DMS79 treated with DMSO at 0.1 percent for 48 hours (cell line): ENCODE measurements at places on chromosomes 16 and 17.
A peak's percentile ranks its signal among the peaks of the same experiment; 100 is the strongest.

DNA sequence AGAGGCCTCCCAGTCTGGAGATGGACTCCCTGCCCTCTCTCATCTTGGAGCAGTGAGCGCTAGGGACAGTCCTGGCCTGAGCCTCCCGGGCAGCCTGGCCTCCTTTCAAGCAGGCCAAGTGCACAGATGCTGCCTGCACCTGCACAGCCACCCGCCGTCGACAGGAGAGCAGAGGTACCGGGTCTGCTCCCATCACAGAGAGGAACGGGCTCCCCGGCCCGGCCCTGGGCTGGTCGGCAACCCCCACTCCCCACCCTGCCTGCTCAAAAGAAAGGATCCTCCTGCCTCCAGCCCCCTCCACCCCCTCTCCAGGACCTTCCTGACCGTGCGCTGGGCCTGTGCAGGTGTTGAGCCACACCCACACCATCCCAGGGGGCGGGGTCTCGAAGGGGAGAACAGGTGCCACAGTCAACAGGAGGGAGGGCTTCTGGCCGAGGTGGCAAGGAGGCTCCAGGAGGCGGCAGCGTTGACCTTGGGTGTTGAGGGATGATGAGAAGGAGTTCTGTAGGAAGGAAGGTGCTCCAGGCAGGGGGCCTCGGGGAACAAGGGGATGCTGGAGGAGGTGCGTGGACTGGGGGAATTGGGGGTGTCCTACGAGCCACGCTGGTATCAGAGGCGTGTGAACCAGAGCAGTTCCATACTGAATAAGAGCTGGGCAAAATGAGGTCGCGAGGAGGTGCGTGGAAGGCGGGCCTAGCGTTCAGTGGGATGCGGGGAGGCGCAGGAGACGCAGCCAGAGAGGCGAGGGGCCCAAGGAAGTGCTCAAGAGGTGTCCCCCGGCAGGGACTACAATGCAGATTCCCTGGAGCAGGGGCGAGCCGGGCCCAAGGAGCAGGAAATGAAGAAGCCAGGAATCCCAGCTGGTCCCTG lies 967 bp upstream of the CDH15 start:
- DNase-seq = peak; percentile 24

GRCh38 chr17:83194761-83195329 lies 115.4 kb downstream of the METRNL start:
- DNase-seq = no peak

GRCh38 chr16:11593581-11593980 lies 6.9 kb upstream of the LITAF start:
- no peak for DNase-seq

DNA sequence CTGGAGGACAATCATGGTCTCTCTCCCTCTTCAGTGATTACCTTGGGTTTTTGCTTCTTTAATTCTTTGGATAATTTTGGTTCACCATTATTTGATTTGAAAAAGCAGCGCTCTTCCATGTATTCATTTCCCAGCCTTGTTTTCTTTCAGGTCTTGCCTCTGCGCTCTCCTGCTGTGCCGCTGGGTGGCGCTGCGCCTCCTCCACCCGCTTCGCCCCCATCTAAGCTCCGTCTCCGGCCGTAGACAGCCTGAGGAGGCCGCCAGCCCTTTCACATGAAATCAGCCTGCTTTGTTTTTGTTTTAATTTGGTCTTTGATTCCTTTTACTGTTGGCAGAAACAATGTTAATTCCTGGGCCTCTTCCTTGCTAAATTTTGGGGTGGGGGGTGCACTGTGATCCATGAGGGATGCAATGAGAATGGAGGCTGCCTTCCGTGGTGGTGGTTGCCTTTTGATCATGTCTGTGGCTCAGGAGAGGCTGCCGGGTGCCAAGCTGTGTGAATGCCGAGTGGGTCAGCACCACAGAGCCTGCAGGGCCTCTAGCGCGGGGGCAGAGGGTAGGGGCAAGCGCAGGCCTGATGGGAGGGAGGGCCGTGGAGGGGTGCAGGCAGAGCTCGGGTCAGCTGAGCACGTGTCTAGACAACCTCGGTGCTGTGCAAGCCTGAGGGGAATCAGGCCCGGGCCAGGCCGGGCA lies 64.1 kb downstream of the PLD6 start:
- no peak for DNase-seq

DNA sequence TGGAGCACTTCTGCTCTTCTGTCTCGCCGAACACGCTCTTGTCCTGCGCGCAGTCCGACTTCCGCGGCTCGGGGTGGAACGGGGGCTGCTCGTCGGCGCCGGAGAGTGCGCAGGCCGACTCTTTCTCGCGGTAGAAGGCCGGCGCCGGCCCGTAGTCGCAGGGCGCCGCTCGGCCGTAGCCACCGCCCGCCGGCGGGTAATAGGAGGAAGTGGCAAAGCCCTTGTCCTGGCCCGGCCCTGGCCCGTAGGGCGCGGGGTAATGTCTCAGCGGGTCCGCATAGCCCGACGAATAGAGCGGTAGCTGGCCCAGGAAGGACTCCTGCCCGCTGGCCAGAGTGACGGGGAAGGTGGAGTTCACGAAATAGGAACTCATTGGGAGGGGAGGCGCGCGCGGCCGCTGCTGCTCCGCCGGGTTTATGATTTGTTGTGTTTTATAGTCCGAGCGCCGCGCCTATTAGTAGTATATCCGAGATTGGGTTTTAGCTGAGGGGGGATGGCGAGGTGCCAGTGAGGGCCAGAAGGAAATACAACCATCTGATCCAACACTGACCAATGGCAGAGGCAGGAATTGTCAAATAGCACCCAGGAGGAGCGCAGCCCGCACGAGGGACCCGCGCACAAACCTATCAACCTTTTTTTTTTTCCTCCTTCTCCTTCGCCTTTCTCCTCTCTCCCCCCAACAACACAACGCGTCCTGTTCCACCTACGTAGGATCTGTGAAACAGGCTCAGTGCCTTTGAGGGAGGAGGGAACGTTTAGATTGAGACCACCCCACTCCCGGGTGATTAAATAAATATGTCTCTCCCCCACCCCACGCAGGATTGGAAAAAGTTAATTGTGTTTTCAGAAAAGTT lies 4.4 kb upstream of the HOXB5 start:
- DNase-seq = peak; percentile 25

DNA sequence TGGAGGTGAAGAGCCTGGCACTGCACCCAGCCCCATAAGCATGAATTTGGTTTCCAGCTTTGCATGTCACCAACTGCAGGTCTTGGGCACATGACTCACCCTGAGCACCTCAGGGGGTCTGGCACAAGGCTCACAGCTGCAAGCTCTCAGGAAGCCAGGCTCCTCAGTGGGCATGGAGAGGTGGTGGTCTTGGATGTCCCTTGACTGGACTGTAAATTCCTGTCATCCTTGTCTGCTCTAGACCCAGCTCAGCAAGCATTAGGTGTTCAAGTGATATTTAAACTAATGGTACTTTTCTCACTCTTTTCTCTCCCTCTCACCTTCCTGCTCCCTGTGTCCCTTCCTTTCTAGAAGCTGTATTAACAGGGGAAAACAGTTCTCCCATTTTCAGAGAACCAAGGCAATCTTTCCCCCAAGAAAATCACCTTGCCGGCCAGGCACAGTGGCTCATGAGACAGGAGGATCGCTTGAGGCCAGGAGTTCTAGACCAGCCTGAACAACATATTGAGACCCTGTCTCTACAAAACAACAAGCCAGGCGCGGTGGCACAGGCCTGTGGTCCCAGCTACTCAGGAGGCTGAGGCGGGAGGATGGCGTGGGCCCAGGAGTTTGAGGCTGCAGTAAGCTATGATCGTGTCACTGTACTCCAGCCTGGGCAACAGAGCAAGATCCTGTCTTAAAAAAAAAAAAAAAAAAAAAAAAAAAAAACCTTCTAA lies 5.1 kb upstream of the KIFC3 start:
- DNase-seq = no peak

DNA sequence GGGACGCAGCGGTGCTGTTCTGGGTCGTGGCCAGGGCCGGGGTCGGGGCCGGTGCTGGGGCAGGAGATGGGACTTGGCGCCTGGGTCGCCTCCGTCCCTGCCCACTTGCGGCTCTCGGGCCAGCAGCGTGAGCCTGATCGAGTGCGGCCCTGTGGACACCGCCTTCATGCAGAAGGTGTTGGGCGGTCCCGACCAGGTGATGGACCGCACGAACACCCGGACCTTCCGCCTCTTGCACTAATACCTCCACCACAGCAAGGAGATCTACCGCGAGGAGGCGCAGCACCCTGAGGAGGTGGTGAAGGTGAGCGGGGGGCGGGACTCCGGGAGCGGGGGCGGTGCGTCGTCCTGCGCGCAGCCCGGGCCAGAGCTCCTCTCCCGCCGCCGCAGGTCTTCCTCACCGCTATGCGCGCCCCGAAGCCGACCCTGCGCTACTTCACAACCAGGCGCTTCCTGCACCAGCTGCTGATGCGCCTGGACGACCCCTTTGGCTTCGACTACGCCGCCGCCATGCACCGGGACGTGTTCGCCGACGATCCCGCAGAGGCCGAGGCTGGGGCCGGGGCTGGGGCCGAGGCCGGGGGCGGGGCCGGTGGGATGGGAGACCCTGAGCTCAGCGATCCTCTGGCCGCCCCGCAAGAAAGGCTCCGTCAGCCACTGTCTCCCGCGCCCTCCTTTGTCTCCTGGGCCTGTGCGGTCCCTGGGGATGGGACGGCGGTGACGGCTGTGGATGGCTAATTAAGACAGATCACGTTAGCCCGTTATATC lies 4.5 kb upstream of the HSD17B1 start:
- DNase-seq = peak; percentile 53

DNA sequence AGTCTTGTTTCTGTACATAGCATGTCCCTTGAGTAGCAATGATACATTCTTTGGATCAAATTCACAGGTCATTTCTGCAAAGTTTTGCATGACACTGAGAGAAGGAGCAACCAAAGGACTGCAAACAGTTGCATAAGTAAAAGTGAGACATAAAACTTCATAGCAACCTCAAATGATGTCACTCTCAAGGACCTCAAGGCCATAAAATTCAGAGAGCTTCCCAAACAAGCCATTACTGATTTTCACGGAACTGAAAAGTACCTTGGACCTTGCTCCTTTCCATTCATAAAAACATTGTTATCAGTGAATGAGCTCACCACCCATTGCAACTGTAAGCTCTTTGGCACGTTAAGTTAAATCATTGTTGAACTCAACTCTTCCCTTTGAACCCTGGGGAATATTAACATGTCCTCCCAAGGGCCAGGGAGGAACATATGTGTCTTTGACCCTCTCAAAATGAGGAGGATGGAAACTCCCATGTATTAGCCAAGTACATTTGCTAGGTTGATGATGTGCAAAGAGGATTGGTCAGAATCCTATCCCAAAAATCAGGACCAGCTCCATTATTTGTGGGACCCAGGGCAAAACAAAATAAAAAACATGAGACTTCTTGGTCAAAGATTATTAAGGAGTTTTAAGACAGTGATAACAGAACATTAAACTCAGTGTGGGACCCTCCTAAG lies 275.0 kb upstream of the DYNLRB2 start:
- DNase-seq = no peak

- DNase-seq = no peak
Measured at GRCh38 chr16:31194898-31195297, 7.7 kb downstream of the PYCARD start.

- no peak for DNase-seq
Measured at GRCh38 chr17:29341726-29342125, 47.8 kb upstream of the NUFIP2 start.

- DNase-seq = no peak
Measured at GRCh38 chr17:49859991-49860953, 12.4 kb upstream of the TAC4 start.

DNA sequence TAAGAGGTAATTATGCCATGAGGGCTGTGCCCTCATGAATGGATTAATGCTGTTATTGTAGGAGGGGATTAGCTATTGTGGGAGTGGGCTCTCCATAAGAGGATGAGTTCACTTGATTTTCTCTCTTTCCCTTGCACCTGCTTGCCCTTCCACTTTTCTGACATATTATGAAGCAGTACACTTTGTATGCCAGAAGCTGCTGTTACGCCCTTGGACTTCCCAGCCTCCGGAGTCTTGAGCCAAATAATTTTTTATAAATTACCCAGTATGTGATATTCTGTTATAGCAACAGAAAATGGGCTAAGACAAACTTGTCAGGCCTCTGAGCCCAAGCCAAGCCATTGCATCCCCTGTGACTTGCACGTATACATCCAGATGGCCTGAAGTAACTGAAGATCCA lies 38.4 kb downstream of the PSMD12 start:
- DNase-seq = no peak

DNA sequence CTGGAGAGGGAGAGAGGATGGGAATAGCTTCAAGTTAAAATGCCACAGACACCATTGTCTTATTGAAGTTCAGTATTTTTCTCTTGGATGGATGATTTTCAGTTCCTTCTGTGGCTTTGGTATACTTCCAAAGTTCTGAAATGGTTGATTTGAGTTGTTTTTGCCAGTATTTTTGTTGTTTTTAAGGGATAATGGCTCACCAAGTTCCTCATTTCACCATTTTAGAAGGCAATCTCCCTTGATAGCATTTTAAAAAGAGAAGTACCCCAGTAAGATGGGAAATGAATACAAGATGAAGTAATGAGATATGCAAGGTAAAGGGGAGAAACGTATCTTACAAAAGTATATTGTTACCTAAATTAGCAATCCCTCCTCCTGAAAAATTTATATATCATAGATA lies 18.5 kb upstream of the SPDYE4 start:
- no peak for DNase-seq

GRCh38 chr17:8965394-8966168 lies at the start of gene PIK3R5:
PIK3R5 (minus strand) TSS chr17:8965707; CDS start chr17:8911494, 54,213 bp downstream.
- DNase-seq = no peak
